ENCODE measurements at places on chromosomes 1 and 21.
A peak's percentile ranks its signal among the peaks of the same experiment; 100 is the strongest.

DNA sequence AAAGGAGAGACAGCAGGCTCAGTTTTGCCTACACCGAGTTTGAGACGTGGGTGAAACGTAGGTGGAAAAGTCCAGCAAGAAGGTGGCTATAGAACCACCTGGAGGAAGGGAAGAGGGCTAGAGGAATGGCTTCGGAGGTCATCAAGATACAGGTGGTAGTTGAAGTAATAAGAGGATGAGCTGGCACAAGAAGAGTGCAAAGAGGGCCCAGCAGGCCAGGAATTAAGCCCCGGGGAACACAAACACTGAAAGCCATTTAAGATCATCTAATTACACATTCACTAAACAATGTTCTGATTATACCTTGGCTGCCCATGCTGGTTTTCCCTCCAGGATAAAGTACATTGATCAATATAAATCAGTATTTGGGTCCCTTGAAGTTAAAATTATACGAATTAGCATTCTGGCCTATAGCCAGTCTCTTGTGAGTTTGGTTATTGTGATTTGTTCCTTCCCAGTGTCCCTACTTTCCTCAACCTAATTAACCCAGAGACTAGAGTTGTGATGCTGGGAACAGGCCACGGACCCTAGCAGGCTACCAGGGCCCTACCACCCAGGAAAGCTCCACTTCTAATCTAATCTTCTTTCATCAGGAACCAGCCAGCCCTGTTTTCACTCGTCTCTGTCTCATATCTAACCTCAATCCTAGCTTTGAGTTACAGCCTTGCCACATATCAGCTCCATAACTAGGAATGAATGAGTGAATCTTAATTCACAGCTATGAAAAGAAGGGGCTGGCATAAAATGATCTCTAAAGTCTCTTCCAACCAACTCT, 26.4 kb upstream of the PPP1R15B start:
- no peak for DNase-seq

DNA sequence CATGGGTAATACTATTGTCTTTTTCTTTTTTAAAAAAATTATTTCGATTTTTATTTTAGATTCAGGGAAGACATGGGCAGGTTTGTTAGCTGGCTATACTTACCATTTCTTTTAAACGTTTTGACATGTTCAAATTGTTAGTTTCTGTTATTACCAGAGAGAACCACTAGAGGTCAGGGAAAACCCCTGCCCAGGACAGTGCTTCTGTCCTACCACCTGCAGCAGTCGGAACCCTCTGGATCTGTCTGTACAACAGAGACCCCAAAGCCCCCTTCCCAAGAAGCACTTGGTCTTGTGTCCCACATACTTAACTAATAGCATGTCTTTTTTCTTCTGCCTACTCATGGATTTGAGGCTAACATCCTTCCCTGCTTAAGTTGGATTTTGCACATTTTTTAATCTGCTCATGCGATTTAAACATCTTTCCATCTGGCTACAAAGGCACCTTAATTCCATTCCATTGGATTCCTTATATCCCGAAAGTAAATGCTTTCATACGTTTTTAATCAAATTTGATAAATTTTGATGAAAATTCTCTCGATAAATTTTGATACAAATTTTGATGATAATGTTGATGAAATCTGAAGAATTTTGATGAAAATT, 10.0 kb upstream of the C1orf115 start:
- DNase-seq, result no peak

DNA sequence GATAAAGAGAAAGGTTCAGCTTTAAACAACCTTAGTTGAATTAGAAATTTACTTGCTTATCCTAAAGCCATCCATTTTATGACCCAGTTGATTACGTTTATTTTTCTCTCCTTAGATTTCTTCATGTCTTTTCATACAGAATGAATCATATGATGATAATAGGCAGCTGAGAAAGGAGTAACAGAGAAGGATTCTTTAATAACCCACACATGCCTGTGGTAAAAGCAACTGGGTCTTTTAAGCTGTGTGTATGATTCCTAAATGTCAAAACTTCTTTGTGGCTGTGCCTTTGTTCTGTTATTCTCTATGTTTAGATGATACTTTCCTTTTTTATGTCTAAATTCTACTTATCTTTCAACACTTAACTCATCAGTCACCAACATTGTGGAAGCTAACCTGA, 626.5 kb downstream of the NCAM2 start:
- no peak for DNase-seq

- DNase-seq, result no peak
Measured at GRCh38 chr21:34984356-34985058, 64.6 kb downstream of the RUNX1 start.

DNA sequence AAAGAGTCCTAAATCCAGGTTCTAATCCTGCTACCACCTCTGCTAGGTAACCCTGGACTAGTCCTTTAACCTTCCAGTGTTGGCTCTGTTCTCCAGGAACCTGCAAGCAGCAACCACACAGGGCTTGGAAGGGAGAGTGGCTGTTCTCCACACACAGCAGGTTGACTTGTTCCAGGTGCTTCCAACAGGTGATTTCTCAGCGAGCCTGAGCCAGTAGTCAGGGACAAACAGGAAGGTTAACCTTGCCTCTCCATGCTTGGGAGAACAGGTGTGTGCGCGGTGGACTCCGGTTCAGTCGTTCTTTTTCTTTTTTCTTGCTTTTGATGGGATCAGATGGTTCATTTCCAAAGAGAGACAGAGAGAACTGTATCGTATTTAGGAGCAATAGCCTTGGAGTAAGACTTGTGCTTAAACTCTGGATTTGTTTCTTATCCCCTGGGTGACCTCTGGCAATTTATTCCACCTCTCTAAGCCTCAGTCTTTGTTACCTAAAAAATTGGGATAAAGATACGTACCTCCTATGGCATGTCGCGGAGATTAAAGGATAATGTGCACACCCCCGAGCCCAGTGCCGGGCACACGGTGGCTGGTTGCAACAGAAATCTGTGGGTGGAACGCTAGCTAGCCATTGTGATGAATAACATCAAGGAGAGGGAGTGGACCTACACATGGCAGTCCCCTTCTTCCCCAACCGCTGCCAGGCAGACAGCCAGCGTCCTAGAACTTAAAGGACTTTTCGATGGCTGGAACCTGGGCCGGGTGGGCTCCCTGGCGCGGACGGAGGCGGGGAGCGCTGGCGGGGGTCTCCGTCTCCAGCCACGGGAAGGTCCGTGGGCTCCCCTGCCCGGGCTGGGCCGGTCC, 583 bp upstream of the CACHD1 start:
- no peak for DNase-seq

- DNase-seq, result no peak
Measured at GRCh38 chr1:55081188-55081904, 42.0 kb downstream of the PCSK9 start.

DNA sequence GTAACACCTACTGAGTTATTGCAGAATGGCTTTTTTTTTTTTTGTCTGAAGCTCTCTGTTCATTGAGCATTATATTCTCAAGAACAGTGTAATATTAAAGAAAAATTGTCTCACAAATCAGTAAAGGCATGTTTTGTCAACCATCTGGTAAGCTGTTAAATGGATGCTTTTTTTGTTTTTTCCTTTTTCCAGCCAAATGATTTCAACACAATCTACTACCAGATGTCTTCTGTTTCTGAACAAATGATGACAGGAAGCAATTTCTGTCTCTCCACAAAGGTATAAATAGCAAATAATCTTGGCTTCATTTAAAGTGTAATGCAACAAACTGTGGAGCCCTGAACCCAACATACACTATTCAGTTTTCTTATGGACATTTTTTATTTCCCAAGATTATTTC, 78.6 kb upstream of the RGS2 start:
- DNase-seq, result no peak

DNA sequence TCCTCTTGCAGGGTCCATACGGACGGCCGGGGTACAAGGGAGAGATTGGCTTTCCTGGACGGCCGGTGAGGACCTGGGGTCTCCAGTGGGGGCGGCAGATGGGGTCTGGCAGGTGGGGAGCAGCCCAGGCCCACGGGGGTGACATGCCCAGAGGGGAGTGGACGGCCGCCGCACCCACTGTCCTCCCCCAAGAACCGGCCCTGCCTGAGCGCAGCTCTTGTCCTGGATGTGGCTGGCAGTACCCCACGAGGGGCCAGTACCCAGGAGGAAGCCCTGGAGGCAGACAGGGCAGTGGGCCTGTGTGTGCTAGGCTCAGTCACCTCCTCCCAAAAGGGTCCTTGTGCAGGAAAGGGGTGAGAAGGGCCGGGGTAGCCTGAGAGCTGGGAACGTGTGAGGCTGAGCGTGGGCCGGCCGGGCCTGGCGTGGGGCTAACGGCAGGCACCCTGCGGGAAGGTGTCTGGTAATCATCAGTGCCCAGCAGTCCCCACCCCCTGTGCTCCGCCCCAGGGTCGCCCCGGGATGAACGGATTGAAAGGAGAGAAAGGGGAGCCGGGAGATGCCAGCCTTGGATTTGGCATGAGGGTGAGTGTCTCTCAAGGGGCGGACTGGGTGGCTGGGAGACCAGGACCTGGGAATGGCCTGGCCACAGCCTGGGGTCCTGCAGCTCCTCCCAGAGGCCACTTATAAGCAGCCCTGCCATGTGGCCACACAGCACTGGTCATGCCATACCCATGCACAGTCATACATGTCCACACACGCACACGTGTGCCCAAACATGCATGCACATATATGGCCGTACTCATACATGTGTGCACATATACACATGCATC, 47.2 kb downstream of the SLC19A1 start:
- DNase-seq, result no peak

- DNase-seq, result peak; percentile 38
Measured at GRCh38 chr1:9900142-9901043, 9.7 kb downstream of the CTNNBIP1 start.

GRCh38 chr21:43708745-43709381, 10.1 kb upstream of the PDXK start:
- DNase-seq, result no peak

DNA sequence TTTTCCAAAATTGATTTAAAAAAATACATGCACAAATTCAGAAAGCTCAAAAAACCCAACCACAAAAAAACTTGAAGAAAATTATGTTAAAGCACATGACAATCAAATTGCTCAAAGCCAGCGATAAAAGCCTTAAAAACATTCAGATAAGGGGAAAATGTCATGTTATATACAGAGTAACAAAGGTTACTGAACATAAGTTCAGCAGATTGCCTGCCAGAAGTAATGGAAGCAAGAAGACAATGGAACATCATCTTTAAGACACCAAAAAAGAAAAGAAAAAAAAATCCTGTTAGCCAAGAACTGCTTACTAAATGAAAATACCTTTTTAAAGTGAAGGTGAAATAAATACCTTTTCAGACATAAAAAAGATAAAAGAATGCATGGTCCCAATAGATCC, 147.2 kb upstream of the SGIP1 start:
- no peak for DNase-seq

- DNase-seq, result no peak
Measured at GRCh38 chr1:12007204-12007603, 12.1 kb upstream of the MIIP start.

Data from bone marrow (tissue), 2 donors.